ENCODE measurements at places on chromosomes 4 and X. TPM values are rescaled to one million over a fixed set of nuclear protein-coding genes. Genes with fewer than 3 reads are reported as not detected.

DNA sequence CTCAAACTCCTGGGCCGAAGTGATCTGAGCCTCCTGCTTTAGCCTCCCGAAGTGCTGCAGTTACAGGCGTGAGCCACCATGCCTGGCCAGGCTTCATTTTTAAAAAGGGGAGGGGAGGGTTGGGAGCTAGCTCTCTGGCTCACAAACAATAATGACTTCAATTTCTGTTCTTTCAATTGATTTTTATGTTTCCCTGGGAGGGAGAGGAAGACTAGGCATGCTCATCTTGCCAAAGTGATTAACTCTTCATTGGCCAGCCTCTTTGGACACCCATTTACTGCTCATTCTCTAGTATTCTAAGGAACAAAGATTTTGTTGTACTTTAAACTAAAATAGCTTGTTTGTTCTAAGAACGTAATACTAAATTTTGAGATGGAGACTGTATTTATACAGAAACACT is 43.4 kb upstream of the TRIM2 start:
- H3K27ac ChIP-seq, result no peak overlapping the region
- no peak overlapping the region for H3K4me3 ChIP-seq
- H3K36me3 ChIP-seq, result no peaks in the 10 kb centered on the region
- 0 out of 2 replicates have a peak, but pooled peaks cover 8% of the 10 kb centered on the region for H3K4me1 ChIP-seq
- DNase-seq, result no peak
- no peaks in the 10 kb centered on the region for H3K27me3 ChIP-seq

ADGRG4 gene
- total RNA-seq, result not detected

GRCh38 chr4:153943738-153944415 is 155.0 kb upstream of the SFRP2 start:
- H3K27ac ChIP-seq, result no peak overlapping the region
- H3K27me3 ChIP-seq, result no peaks in the 10 kb centered on the region
- no peak for DNase-seq
- no peaks in the 10 kb centered on the region for H3K36me3 ChIP-seq
- H3K4me1 ChIP-seq, result no peaks in the 10 kb centered on the region

MYOZ2 gene
- total RNA-seq, result not detected

GRCh38 chrX:64570204-64570603 is 175.0 kb upstream of the MTMR8 start:
- no peak for DNase-seq
- no peaks in the 10 kb centered on the region for H3K36me3 ChIP-seq
- no peaks in the 10 kb centered on the region for H3K4me1 ChIP-seq
- no peak overlapping the region for H3K27ac ChIP-seq
- no peak overlapping the region for H3K4me3 ChIP-seq

- peak overlapping the region; percentile 98 for H3K27ac ChIP-seq
- no peak for DNase-seq
- H3K36me3 ChIP-seq, result no peaks in the 10 kb centered on the region
- H3K27me3 ChIP-seq, result no peaks in the 10 kb centered on the region
Observed at GRCh38 chrX:133542476-133542875, 127.2 kb upstream of the GPC4 start.

- no peaks in the 10 kb centered on the region for H3K4me1 ChIP-seq
- H3K36me3 ChIP-seq, result no peaks in the 10 kb centered on the region
- no peak overlapping the region for H3K27ac ChIP-seq
- DNase-seq, result no peak
- H3K4me3 ChIP-seq, result no peak overlapping the region
- no peaks in the 10 kb centered on the region for H3K27me3 ChIP-seq
Observed at GRCh38 chr4:142866685-142867084, 20.6 kb upstream of the INPP4B start.

UGT8 gene
- total RNA-seq, result 2.7 TPM

MGARP gene
- total RNA-seq, result not detected

DNA sequence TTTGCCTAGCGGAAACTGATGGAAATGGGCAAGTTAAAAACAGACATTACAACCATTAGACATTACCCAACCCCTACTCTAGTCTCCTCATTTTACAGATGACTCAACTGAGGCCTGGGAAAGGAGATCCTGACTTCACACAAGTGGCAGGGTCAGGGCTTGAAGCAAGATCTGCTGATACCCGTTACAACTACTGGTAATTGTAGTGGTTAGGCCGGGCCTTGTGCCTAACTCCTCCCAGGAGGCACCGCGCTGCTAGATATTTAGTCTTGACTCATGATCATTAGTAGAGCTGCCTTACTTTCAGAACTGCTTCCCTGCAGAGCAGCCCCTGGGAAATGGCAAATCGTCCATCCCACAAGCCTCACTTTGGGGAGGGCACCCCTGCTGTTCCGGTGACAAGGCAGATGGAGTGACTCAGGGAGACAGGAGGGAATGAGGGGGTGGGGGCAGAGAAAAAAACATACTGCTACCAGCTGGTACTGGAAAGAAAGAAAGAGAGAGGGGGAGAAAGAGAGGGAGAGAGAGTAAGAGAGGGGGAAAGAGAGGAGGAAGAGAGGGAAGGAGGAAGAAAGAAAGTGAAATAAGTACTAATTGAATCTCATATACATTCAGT is 12.2 kb downstream of the ARHGEF6 start:
- H3K27me3 ChIP-seq, result no peaks in the 10 kb centered on the region
- no peak overlapping the region for H3K4me3 ChIP-seq
- peak; percentile 76 for DNase-seq

DNA sequence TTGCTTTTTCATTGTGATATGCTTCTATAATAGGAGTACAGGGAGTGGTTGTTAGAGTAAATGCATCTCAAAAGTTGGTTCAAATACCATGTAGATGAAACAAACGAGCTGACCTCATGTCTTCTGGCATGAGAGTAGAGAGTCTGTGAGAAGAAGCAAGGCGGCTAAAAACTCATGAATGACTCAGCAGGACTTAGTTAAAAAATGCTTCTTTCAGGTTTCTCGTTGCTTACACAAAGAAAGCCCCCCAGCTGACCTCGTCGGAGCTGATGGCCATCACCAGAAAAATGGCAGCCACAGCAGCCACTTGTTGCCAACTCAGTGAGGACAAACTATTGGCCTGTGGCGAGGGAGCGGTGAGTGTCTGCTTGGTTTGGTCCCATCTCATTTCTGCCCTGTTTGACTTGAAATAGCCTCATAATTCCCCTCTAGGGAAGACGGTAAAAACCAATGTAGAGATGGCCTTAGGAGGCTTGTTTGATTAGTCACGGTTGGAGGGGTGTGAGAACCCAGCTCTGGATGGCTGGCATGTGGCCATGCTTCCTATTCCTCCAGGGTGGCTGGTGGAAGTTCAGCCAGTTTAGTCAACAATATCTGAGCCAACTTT is 14.5 kb downstream of the AFP start:
- H3K4me3 ChIP-seq, result no peak overlapping the region
- no peaks in the 10 kb centered on the region for H3K27me3 ChIP-seq
- H3K27ac ChIP-seq, result no peak overlapping the region
- DNase-seq, result no peak
- no peaks in the 10 kb centered on the region for H3K4me1 ChIP-seq

VSIG1 gene
- total RNA-seq, result not detected

GRCh38 chrX:104742355-104742754 is 176.4 kb downstream of the IL1RAPL2 start:
- no peak for DNase-seq
- peaks cover 19% of the 10 kb centered on the region for H3K4me1 ChIP-seq
- no peaks in the 10 kb centered on the region for H3K36me3 ChIP-seq

DNA sequence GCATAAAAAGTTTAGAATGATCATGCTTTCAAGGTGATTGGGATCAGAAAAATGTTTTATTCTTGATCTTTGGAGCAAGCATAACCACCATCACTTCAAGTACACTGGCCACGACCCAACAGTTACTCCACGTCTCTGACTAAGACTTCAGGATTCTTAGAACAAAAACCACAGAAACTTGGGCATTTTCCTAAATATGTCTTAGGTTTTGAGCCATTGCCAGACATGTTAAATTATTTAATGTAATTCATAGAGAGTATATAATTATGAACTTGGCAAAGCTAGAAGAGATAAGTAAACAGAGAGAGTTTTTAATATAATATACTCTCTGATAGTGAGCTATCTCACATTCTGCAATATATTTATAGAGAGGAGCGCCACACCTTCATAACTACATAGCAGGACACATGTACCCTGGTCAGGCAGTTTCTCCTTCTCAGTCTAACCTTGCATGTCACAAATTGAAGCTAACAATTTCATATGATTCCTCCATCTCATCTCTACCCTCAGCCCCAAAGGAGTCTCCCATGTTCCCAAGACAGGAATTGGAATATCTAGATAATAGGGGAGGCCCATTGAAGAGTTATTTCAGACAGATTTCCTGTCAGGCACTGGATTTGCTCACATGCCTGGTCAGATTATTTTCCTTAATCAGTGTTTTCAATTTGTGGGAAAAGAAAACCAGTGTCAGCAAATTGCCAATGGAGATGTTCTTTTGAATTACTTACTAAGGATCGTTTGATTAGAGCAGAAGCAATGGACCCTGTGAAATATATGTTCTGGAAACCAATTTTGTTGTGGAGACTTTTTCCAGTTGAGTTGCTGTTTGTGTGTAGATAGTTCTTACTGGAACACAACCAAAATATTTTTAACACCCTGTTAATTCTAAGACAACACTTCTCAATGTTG is 61.7 kb upstream of the GUCY1A1 start:
- DNase-seq, result no peak
- no peak overlapping the region for H3K27ac ChIP-seq
- H3K4me1 ChIP-seq, result no peaks in the 10 kb centered on the region
- H3K36me3 ChIP-seq, result no peaks in the 10 kb centered on the region
- H3K4me3 ChIP-seq, result no peak overlapping the region

RAB41 gene
- total RNA-seq, result not detected

DNA sequence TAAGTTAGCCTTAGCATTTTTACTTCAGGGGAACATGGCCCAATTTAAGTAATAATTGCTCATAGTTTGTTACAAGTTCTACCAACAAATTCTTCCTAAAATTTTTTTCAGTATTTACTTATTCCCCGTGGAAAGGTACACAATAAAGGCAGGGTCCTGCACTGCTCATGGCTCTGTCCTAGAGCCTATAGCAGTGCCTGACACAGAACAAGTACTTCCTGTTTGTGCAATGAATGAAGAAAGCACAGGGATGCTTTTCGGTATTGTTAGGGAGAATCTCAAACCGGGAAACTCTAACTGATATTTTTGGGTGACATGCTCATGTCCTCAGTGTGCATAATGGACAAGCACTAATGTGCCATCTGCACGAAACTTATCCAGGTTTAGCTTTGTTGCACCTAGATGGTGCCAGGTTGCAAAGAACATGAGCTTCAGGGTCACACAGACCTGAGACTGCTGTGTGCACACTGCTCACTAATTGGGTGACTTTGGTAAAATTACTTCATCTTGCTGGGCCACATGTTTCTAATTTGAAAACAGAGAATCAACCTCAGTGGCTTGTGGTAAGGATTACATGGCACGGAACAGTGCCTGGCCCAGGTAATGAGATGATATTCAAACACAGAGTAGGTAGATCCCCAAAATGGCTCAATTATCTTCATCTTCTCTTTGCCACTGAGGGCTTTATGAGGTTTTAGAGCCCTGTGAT is 175.8 kb upstream of the NPY2R start:
- H3K4me1 ChIP-seq, result no peaks in the 10 kb centered on the region
- no peak overlapping the region for H3K27ac ChIP-seq
- H3K36me3 ChIP-seq, result no peaks in the 10 kb centered on the region
- H3K4me3 ChIP-seq, result no peak overlapping the region
- H3K27me3 ChIP-seq, result no peaks in the 10 kb centered on the region

PCDH7 gene
- total RNA-seq, result 28.6 TPM

ARHGAP6 gene
- not detected for total RNA-seq

DNA sequence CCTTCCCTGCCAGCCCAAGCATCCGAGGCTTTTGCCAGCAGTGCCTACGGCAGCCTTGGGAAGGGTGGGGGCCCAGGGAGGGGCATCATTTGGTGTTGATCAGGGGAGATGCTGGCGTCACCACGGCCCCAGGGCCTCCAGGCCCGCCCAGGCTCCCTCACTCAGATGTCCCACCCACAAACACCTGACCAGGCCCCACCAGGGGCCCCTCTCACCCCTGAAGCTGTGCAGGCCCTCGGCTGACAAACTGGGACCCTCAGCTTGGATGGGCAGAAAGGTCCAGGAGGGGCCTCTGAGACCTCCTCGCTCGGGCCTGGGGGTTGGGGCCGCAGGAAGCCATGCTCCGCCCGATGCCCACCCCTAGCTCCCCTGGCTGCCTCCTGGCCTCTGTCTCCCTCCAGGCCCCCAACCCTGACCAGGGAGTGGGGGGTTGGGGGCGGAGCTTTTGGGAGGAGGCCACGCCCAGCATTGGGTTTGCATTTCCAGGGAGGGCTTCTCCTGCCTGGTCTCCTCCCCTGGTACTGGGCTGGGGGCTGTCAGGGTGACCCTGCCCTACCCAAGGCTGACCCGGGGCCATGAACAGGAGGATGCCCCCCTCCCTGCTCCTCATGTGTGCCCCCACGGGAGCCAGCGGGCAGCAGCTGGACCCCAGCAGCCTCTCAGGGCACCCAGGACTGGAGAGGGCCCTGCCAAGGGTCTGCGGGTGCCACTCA is 33.4 kb upstream of the SPON2 start:
- no peak for DNase-seq
- H3K27ac ChIP-seq, result no peak overlapping the region
- H3K4me1 ChIP-seq, result no peaks in the 10 kb centered on the region

GRCh38 chrX:22538580-22538979 is 265.9 kb downstream of the CBLL2 start:
- no peak overlapping the region for H3K4me3 ChIP-seq
- H3K27ac ChIP-seq, result no peak overlapping the region
- H3K4me1 ChIP-seq, result no peaks in the 10 kb centered on the region
- H3K27me3 ChIP-seq, result no peaks in the 10 kb centered on the region

GRCh38 chr4:90603540-90603939 is 476.3 kb downstream of the CCSER1 start:
- H3K36me3 ChIP-seq, result no peaks in the 10 kb centered on the region
- no peak overlapping the region for H3K4me3 ChIP-seq
- H3K27ac ChIP-seq, result no peak overlapping the region

DNA sequence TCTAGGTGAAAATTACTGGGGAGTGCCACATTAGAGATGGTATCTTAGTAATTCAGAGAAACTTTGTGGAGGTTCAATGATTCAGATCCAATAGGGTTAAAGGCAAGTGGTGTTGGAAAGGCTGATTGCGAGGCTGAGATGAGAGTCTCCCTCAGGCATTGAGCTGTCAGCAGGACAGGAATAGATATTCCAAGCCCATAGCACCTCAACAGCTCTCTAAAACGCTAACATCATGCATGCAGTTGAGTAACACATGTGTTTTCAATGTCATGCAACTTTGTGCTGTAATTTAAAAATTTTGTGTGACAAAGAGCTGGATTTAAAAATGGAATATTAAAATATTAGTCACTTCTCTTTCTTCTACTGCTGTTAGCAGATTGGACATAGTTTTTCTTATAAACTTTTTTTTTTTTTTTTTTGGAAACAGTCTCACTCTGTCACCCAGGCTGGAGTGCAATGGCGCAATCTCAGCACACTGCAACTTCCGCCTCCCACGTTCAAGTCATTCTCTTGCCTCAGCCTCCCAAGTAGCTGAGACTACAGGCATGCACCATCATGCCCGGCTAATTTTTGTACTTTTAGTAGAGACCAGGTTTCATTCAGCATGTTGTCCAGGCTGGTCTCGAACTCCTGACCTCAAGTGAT is 173.5 kb upstream of the C1QTNF7 start:
- DNase-seq, result no peak
- no peak overlapping the region for H3K4me3 ChIP-seq
- no peaks in the 10 kb centered on the region for H3K4me1 ChIP-seq
- no peaks in the 10 kb centered on the region for H3K36me3 ChIP-seq

Data from PC-9 (cell line).